ENCODE measurements at places on chromosomes 4 and X. TPM values are rescaled to one million over a fixed set of nuclear protein-coding genes. Genes with fewer than 3 reads are reported as not detected.

The GLOD5 gene
- total RNA-seq: not detected

The FMR1NB gene
- not detected for total RNA-seq

The PAGE1 gene
- not detected for total RNA-seq

DNA sequence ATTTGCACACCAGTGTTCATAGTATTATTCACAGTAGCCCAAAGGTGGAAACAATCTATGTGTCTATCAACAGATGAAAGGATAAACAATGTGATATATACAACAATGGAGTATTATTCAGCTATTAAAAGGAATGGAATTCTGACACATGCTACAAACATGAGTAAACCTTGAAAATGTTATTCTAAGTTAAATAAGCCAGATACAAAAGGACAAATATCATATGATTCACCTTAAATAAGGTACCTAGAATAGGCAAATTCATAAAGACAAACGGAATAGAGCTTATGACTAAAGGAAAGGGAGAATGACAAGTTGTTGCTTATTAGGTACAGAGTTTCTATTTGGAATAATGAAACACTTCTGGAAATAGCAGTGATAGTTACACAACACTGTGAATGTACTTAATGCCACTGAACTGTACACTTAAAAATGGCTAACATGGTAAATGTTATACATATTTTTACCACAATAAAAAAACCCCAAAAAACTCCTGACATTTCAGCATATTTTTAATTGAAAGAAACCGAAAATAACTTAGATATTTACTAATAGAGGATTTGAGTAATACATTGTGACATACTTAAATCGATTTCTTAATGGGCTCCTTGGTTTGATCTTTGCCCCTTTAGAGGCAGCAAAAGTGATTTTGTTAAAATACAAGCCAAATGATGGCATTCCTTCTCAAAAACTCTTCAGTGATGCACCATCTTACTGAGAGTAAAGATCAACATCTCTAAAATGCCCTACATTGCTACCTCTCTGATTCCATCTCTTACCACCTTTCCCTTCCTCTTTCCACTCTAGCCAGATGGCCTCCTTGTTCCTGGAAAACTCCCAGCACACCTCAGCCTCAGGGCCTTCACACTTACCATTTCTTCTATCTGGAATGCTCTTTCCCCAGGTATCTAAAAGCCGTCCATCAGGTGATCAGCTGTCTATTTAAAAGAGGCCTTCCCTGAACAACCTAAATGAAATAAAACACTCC, 8.6 kb upstream of the CYP2U1 start:
- no peak for DNase-seq

DNA sequence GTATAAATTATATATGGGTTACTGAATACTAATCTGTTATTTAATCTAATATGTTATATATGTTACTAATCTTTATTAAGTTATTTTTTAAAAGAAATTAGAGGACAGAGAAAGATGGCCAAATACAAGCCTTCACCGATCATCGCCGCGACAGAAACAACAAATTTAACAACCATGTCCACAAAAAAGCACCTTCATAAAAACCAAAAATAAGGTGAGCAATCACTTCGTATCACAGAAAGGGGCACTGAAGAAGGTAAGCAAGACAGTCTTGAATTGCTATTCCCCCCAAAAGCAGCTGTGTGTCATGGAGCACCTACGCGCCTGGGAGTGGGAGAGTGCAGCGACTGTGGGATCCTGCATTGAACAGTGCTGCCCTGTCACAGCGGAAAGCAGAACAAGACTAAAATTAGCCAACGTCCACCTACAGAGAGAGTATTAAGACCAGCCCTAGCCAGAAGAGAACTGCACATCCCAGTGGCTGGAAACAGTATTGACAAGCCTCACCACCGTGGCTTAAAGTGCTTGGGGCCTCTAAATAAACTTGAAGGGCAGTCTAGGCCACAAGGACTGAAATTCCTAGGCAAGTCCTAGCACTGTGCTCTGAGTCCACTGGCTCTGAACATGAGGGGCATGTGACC, 38.5 kb downstream of the LRBA start:
- DNase-seq: no peak

DNA sequence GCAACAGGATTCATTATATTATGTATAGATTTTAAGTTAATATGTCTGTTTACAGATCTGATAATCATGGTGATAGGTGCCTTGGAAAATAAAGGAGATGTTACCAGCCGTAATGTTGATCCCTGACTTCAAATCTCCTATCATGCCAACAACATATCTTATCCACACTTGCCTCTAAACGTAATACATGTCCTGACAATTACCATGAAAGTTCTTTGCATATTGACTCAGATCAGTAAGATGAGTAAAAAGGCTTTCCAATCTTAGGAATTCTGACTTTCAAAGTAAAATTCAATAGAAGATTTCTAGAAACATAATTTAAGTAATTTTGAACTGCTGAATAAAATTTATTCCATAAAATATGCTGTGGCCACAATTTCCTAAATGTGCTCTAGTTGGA, 513.3 kb downstream of the ANKRD50 start:
- no peak for DNase-seq

DNA sequence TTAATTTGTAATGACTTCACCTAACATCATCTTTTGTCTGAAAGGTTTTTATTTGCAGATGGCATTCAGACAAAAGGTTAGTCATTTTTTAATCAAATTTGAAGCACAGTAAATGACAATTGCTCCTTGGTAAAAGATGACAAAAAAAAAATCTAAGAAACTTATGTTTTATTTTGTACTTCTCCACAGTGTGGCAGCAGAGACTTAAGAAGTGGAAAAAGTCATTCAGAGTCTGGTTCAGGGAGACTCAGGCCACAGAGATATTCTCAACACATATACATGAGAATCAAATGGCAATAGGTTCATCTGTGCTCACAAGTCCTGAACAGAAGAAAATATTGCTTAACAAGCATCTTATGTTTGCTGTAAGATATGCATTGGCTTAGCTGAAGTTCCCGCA, 436.2 kb downstream of the KCNIP4 start:
- no peak for DNase-seq

DNA sequence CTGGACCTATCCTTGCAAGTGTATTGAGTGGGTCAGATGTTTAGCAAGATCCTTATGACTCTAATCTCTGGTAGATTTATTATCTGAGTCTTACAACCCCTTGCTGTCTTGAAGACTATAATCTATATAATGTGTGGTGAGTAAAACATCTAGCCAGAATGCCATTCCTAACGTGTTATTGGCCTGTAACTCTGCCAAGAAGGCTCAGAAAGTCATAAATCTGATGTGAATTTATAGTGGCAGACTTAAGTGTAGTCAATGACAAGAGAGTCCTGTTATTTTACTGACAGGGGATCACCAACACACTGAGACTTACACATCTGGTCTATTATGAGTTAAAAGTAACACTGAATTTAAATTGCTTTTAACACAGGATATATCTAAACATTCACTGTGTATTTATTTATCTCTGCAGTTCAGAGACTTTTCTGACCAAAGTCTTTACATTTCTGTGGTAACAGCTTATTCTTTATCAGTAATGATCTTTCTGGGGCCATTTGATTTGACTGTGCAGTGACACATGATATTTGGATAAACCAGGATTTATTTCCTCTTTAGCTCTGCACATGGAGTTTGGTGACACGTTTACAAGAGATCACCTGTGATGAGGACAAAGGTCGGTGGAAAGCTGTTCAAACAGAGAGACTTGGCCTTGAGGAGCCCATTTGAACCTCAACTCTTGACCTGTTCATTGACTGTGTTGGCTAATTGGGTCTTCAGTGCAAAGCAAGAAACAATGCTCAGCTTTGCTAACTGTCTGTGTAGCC, 415.8 kb downstream of the STIM2 start:
- DNase-seq: no peak

- no peak for DNase-seq
Observed at GRCh38 chrX:46325312-46325877, 219.8 kb downstream of the ZNF674 start.

DNA sequence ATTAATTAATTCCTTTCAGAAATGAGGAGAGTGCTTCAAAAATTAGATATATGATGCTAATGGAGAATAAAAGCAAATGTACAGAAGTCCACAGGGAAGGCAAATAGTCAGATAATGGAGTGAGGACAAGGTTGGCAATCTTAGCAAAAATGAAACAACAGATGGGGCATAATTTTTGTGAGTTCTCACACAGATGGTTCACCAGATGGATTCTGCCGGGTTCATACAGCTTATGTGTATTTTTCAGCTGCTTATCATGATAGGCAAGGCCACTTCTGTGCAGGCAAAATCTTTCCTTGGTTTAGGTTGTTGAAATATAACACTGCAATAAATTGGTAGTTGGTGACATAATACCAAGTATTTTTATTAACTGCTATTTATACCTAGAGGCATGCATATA, 1539.0 kb upstream of the IGFBP7 start:
- no peak for DNase-seq

DNA sequence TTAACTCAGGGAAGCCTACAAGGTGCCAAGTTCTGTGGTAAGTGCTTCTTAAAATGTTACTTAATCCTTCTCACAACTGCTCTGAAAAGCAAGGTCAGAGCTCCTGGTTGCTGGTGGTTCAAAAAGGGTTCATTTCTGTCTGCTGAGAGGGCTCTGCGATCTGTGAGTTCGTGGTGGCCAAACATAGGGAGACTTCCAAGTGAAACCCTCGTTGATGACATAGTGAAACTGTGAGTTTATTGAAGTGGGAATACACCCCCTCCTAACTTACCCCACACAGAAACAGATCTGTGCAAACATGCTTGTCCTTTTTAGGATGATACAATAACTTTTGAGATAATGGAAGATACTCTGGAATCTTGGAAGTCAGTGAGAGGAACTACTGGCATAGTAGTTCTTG, 164.8 kb upstream of the PGRMC2 start:
- no peak for DNase-seq

- DNase-seq: no peak
Observed at GRCh38 chr4:76689145-76689817, 208.7 kb downstream of the SOWAHB start.
